ENCODE measurements at places on chromosomes 5 and 9. TPM values are rescaled to one million over a fixed set of nuclear protein-coding genes. Genes with fewer than 3 reads are reported as not detected.

PPWD1 gene
- 25.5 TPM for total RNA-seq

DNA sequence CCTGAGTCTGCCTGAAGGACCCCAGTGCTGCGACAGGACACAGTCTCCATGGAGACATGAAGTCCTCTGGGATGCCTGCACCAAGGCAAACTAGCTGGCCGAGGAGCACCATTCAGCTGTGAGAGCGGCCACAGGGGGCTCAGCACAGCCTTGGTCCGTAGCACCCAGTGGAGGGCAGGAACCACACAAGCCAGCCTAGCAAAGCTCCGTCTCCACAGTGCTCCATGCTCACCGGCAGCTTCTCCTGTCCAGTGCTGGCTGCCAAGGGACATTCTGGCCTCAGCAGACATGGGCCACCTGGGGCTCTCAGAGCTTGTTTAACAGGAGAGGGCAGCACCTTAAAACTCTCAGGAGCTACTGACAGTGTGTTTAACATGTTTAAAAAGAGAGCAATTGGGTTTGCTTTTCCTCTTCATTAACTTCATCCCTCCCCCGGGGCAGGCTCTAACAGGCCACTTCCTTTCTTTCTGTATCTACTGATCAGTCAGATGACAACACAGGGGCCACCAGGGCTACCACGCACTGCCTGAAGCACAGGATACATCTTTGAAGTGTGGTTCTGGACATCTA is 57.0 kb downstream of the SECISBP2 start:
- DNase-seq: no peak
- no peaks in the 10 kb centered on the region for H3K27me3 ChIP-seq
- H3K4me3 ChIP-seq: no peak overlapping the region

DNA sequence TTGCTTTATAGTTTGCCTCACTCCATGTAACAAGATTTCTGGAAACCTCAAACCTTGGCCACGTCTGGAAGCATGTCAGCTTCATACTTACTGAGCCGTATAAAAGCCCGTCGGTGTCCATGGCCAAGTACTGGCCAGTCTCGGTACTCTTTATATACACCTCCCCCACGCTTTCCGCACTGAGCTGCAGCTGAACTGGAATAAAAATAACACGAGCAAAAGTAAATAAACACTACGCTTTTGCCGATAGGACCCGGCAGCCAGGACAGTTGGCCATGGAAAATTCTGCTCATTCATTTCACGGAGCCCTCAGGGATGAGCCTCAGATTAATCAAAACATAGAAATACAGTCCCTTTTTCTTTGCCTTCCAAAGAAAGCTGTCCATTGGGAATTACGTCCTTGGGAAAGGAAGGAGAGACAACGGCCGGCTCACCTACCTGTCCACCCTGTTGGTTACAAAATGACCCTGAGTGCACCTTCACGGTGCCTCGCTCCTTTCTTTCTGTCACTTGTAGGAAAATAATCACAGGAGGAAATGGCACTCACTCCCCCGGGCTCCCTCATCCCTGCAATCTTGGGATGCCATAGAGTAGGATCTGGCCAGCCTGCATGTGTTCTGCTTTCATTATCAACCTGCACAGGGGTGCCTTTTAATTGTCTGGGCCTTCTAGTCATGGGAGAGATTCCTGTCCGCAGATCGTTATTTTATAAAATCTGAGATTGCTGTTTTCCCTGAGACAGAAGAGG is 85.1 kb downstream of the FGF1 start:
- no peaks in the 10 kb centered on the region for H3K36me3 ChIP-seq
- H3K27me3 ChIP-seq: no peaks in the 10 kb centered on the region
- H3K4me3 ChIP-seq: no peak overlapping the region
- no peak for DNase-seq
- H3K27ac ChIP-seq: no peak overlapping the region
- peaks cover 52% of the 10 kb centered on the region for H3K4me1 ChIP-seq

GRCh38 chr9:35666549-35666948 is 1.6 kb upstream of the ARHGEF39 start:
- H3K4me1 ChIP-seq: peaks cover 27% of the 10 kb centered on the region
- H3K27me3 ChIP-seq: no peaks in the 10 kb centered on the region
- H3K27ac ChIP-seq: no peak overlapping the region
- no peak for DNase-seq
- H3K4me3 ChIP-seq: no peak overlapping the region

DNA sequence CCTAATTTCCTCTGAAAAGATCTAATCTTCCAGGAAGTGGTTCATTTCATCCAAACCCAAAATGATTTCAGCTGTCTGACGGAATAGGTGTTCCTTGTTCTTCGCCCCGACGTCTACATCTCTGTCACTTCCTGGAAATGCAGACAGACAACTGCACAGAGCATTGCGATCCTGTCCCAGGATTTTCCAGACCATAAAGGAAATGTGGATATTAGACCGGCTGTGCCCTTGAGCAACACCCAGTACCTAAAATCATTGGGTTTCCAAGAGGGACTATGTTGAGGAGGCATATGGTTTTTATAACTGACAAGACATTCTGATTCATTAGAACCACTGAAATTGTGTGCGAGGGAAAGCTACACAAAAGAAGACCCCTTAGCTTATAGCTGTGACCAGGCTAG is 74.2 kb downstream of the MSX2 start:
- H3K4me3 ChIP-seq: no peak overlapping the region
- no peak overlapping the region for H3K27ac ChIP-seq
- DNase-seq: no peak
- no peaks in the 10 kb centered on the region for H3K36me3 ChIP-seq
- H3K4me1 ChIP-seq: no peaks in the 10 kb centered on the region
- H3K27me3 ChIP-seq: 0 out of 2 replicates have a peak, but pooled peaks cover 7% of the 10 kb centered on the region

DNA sequence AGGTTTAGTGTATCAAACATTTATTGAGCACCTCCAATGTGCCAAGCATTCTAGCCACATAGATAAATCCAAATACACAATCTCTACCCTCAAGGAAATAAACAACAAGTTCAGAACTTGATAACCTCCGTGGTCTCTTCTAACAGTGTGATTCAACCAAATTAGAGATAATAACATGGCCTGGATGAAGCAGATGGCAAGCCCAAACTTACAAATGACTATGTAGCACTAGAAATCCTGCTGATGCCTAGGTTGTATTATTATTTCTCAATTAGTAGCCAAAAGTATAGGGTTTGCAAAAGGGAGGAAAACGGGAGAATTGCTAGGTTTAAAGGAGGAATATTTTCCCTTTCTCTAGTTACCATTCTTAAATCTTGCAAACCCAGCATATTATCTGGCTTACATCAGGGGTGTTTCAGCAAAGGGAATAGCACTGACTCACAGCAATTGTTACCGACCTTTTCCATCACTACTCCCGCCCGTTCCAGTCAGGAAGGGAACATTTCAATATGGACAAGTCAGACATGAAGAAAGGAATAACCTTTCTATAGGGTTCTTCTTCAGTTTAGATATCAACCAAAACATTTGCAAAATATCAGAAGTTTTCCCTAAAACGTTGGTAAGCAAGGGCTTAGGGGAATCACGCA is 2.3 kb downstream of the DPYSL3 start:
- peaks cover 13% of the 10 kb centered on the region for H3K4me1 ChIP-seq
- no peak overlapping the region for H3K4me3 ChIP-seq
- DNase-seq: no peak
- H3K27me3 ChIP-seq: no peaks in the 10 kb centered on the region
- no peak overlapping the region for H3K27ac ChIP-seq
